Large intestine (tissue), 12 donors: ENCODE measurements at places on chromosomes 6 and 20. TPM values are rescaled to one million over a fixed set of nuclear protein-coding genes. Genes with fewer than 3 reads are reported as not detected.

DNA sequence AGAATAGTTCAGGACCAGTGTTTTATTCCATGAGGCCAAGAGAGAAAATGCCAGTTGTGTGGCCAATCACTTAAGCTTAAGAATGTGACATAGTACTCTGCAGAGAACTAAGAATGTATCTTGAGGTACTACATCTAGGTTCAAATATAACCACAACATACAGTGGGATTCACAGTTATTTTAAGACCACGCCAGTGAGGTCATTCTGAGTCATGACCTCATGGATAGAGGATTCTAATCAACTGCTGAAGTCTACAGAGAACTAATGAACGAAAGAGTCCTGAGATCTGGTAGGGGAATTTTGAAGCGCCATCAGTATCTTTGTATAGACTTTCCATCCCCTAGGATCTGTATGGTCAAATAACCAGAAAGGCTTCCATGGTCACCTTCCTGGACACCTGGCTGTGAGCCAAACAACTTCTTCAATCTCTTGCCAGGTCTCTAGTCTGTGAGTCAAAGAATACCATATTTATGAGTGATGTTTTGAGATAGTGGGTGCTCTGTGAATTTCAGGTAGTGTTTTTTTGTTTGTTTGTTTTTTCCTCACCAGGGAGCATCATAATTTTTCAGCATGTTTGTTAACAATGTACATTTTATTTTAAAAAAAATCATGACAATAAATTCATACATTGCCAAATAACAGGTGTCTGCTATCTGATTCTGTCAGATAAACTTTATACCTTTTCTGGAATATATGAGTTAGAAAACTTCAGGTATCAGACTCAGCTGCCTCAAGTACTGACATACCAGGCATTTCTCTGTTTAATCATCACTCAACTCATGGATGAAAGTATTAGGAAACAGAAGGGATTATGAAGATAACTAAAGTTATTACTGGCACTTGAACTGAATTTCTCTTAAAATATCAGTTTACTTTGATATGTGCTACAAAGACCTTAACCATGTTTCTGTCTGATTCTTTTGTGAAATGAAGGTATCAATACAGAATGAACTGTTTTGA lies 217.9 kb downstream of the PLCB4 start:
- DNase-seq, result no peak
- no peak overlapping the region for H3K27ac ChIP-seq
- no peaks in the 10 kb centered on the region for H3K36me3 ChIP-seq
- no peaks in the 10 kb centered on the region for H3K27me3 ChIP-seq
- no peaks in the 10 kb centered on the region for H3K4me1 ChIP-seq

- peaks cover 73% of the 10 kb centered on the region for H3K36me3 ChIP-seq
- no peaks in the 10 kb centered on the region for H3K27me3 ChIP-seq
- no peak overlapping the region for H3K4me3 ChIP-seq
- H3K4me1 ChIP-seq, result peaks cover 13% of the 10 kb centered on the region
- DNase-seq, result peak; percentile 33
- H3K27ac ChIP-seq, result peak overlapping the region; percentile 38
Measured at GRCh38 chr20:25223179-25223661, 24.7 kb upstream of the PYGB start.

DNA sequence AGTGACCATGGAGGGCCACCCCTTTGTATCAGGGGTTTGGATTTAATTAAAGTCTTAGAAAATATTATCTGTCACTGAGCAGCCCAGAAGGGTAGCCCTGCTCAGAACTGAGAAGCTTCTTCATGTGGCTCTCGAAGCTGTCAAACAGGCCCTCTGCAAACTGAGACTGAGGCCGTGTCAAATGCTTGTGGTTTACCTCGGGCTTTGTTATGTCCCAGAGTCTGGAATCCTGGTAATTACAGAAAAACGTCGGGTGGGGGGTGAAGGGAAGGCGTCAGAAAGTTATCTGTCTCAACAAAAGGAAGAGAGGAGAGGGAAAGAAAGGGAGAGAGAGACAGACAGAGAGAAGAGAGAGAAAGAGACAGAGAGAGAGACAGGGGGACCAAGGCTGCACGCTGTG lies 200.8 kb downstream of the BMP7 start:
- H3K27ac ChIP-seq, result no peak overlapping the region
- peaks cover 40% of the 10 kb centered on the region for H3K27me3 ChIP-seq
- H3K4me3 ChIP-seq, result no peak overlapping the region
- DNase-seq, result no peak

DNA sequence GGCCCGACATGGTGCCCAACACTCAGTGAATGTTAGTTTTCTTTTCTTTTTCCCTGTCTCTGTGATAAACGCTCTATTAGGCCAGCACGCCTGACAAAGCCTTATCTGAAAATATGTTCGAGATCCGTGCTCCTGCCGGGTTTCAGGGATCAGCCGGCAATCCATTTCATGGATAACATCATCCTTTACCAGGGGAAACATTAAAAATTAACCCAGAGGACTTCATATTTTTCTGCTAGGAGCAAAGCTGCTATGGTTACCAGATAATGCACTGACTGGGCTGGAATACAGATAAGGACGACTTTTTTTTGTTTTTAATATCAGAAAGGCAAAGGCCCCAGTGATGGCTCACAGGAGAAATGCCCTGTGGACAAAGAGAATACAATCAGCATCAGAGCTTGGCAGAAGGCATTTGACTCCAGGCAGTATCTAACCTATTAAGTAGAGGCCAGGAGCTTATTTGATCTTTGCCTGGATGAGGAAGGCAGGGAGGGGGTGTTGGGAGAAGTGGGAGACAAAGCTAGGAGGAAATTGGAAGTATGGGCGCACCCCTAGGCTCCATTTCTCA lies 482.0 kb upstream of the CHD6 start:
- no peak overlapping the region for H3K4me3 ChIP-seq
- H3K27ac ChIP-seq, result peak overlapping the region; percentile 71
- DNase-seq, result peak; percentile 90
- H3K36me3 ChIP-seq, result no peaks in the 10 kb centered on the region

GRCh38 chr20:20051767-20052073 lies 546 bp downstream of the CRNKL1 start:
- H3K27ac ChIP-seq, result peak overlapping the region; percentile 90
- no peak for DNase-seq
- peaks cover 7% of the 10 kb centered on the region for H3K4me1 ChIP-seq
- no peaks in the 10 kb centered on the region for H3K27me3 ChIP-seq
- peak overlapping the region; percentile 76 for H3K4me3 ChIP-seq

Gene ROS1
- 1.6 TPM for polyA plus RNA-seq

Gene SLC22A7
- 1.2 TPM for polyA plus RNA-seq
